ENCODE measurements at places on chromosomes 6 and 20.

DNA sequence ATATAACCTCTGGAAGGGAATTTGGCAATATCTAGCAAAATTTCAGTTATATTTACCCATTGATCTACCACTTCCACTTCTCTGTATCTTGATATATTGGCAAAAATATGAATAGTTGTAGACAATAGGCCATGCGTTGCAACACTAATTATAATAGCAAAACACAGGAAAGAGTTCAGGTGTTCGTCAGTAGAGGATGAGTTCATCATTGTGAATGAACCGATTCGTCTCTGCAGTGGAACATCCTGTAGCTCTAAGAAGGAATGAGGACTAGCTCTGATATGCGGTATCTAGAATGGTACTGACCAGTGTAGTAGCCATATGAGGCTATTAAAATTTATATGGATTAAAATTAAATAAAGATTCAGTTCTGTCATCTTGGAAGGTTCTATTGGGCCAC, 8.3 kb downstream of the FAM83D start:
- DNase-seq, result no peak

DNA sequence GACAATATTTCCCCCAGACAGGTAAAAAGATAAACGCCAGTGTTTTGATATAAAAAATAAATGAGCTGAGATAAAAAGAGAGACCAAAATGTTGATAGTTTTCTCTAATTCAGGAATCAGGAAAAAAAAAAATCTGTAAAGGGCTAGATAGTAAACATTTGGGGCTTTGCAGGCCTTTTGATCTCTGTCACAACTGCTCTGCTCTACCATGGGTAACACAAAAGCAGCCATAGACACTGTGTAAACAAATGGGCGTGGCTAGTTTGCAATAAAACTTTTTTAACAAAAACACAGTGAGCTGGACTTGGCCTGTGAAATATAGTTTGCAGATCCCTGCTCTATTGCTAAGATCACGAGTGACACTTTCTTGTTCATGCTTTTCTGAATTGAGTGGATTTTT, 219.1 kb upstream of the STXBP5 start:
- DNase-seq, result no peak

DNA sequence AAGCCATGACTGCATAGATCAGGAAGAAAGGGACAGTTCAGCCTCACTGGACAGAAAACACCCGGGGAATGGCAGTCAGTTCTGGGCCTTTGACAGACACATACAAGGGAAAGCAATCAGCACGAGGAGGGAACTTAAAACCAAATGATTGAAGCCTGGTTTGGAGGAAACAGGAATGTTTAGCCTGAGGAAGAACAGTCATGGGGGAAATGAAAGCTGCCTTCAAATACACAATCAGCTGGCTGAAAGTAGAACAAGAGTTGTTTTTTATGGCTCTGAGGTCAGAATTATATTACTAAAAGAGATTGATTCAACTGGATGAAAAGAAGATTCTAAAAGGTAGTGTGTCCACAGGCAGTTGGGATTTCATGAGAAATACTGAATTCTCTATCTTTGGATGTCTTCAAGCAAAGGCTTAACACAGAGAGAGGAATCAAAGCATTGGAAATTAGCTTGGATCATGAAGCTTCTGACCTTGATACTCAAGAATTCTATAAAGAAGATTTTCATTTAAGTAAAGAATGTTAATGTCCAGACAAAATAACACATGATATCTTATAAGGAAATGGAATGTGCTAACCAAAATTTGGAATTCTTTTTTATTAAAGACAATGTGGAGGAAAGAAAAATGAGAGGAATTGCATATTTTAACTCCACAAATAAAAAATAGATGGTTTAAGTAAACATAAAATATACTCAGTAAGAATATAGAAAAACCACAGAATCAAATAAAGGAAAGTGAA, 216.6 kb downstream of the IBTK start:
- DNase-seq, result peak; percentile 71

GRCh38 chr6:35484921-35485392, 11.9 kb downstream of the TEAD3 start:
- no peak for DNase-seq

GRCh38 chr6:146041282-146041681, 12.4 kb downstream of the GRM1 start:
- DNase-seq, result no peak
